ENCODE measurements at places on chromosomes 1 and 21.
A peak's percentile ranks its signal among the peaks of the same experiment; 100 is the strongest.

- DNase-seq: peak; percentile 47
Observed at GRCh38 chr1:48061162-48062136, 64.3 kb upstream of the TRABD2B start.

DNA sequence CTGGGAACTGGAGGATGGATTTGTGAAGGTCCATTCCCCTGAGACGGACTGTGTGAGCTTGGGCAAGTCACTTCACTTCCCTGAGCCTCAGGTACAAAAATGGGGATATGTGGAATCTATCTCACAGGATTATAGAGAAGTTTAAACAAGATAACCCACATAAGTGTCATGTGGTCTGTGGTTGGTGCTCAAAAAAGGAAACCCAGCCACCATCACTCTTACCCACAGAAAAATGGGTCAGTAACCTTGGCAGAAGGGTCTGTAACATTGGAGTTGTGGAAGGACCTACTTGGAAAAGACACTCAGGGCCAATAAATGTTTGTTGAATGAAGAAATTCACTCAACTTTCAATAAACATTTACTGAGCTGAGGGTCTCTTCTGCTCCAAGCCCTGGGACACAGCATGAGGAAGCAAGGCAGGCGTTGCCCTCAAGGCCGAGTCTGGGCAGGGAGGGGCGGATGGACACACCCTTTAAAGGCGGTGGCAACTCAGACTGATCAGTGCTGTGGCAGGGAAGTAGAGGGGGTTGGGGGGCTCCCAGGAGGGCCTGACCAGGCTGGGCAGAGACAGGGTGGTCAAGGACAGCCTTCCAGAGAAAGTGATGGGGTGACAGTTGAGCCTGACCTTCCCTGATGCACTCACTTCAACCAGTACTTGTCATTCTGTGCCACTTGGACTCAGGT, 66.7 kb upstream of the ACOT11 start:
- no peak for DNase-seq

GRCh38 chr1:71156590-71156989, 75.8 kb upstream of the ZRANB2 start:
- no peak for DNase-seq

DNA sequence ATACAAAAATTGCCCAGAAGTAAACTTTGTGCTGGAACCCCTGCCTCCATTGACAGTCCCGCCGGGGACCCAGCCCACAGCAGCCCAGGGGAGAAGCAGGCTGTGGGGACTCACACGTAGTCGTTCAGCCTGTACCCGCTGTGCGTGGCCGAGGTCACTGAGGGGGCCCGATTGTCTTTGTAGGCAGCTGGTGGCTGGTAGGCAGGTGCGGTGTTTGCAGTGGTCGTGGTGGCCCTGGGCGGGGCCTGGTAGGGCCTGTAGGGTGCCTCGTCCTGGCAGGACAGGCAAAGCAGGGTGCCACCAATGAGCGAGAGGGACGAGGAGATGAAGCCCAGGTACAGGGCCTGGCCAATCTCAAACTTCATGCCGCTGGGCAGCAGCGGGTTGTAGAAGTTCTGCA, 19.1 kb downstream of the CLDN14 start:
- DNase-seq: no peak

- no peak for DNase-seq
Observed at GRCh38 chr1:55593298-55593697, 378.1 kb upstream of the USP24 start.

- no peak for DNase-seq
Observed at GRCh38 chr1:88117597-88117996, 566.5 kb upstream of the PKN2 start.

GRCh38 chr1:57966340-57966739, 542.5 kb upstream of the DAB1 start:
- no peak for DNase-seq

GRCh38 chr1:240987928-240988327, 369.1 kb downstream of the RGS7 start:
- DNase-seq: no peak

- no peak for DNase-seq
Observed at GRCh38 chr1:155977690-155978324, 540 bp downstream of the ARHGEF2 start.

DNA sequence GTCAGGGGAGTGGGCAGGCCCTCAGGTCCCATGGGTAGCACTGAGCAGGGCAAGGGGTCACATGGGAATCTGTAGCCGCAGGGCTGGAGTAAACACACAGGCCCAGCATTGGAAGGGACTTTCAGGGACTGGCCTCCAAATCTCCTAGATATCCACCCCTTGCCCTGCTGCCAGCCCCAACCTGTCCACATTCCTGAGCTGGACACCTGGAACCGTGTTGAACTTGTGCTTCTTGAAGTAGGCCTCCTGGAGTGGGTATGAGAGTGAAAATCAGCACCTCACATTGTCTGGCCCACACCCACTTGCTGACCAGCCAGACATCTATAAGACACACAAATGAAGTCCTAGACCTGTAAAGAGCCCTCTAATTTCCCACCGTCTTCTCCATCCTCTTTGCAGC, 7.7 kb downstream of the POMGNT1 start:
- DNase-seq: no peak

DNA sequence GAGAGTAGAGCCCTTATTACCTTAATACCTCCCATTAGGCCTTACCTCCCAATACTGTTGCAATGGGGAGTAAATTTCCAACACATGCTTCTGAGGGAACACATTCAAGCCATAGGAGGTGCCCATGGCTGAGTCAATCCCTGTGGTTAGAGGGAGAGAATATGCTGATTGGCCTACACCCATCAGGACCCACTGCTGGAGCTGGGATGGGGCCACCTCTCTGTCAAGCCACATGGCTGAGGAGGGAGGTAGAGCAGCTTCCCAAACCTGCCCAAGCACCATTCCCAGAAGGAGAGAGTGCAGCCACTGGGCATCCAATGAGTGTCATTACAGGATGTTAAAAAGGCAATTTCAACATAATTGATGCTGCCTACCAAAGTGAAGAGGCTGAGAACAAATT, 228.1 kb downstream of the C1orf94 start:
- no peak for DNase-seq

DNA sequence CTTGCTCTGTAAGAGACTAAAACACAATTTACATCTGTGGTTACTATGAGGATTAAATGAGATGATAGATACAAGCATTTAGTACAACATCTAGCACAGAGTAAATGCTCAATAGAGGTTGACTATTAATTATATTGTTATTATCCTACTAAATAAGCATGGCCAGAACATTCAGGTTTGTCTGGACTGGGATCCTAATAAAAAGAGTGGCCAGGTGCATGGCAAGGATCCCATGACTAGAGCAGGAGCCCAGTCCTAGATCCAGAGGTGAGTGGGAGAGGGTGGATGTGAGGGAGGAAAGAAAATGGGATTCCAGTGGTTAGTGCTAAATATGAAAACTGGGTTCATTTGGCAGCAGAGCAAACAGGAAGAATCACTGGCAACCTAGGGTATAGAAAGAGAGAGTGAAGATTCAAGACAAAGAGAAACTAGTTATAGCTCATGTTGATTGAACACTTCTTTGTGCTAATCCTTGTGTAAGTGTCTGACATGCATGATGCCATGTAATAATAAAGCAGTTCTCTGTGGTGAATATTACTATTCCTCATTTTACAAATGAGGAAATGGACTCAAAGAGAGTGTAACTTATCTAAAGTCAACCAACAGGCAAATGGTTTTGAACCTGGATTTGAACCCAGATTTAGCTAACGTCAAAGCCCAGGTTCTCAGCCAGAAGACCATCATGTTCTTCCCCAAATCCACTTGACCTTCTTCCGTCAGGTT, 71.1 kb upstream of the FGGY start:
- DNase-seq: no peak

DNA sequence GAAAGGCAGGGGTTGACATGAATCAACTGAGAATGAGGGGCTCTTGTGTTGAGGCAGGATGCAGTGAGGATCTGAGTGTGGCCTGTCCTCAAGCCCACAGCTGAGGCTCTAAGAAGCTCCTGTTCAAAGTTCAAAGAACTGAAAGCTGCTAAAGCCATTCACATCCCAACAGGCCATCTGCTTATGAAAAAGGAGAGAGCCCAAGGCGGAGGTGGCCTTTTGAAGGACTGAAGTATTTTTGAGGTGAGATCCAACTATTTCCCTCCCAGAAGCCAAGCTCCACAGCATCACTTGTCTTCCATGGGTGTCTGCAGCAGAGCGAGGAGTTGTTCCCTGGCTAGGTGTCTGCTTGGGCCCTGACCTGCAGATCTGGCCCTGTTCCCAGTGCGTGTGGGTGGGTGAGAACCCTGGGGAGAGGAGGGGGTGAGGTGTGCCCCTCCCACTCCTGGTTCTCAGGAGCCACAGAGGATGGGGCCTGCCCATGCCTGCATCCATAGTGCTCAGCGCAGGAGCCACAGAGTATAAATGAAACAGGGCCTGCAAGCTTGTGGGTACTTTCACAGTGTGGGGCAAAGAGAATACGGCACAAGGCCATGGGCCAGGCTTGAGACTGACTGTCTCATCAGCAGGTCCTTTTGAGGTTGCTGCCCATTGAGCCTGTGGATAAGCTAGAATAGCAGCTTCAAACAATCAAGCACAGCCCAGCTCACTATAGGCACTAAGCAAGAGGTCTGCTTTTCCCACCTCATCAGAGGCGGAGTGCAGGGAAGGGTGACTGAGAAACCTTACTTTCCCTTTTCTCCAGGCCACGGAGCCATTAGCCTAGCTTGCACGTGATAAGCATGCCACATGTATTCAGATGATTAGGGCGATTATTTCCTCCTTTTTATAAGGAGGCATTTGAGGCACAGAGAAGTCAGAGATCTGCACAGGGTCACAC, 15.7 kb downstream of the REG4 start:
- DNase-seq: no peak

DNA sequence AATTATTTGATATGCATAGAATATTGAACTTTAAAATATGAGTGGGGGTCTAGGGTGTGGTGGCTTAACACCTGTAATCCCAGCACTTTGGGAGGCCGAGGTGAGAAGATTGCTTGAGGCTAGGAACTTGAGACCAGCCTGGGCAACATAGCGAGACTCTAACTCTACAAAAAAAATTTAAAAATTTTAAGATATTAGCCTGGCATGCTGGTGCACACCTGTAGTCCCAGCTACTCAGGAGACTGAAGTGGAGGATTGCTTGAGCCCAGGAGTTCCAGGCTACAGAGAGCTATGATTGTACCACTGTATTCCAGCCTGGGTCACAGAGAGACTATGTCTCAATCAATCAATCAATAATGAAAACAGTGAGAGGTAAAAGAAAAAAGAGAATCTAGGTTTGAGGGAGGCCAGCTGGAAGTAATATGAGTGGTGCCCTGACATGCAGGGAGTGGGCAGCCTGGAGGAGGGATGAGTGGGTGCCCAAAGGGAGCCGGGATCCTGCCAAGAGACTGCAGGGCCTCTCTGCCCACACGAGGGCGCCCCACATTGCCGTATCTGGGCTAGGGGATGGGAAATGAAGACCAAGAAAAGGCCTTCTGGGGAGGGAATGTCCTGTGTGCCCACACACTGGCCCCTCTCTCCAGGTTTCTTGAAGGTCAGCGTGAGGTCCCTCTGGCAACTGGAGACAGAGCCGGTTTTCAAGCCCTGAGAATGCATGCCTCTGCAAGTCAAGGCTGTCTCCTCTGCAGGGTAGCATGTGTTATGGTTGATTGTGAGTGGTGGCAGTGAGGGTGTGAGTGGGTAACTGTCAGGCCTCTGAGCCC, 93.9 kb upstream of the PPM1J start:
- DNase-seq: peak; percentile 71

- no peak for DNase-seq
Observed at GRCh38 chr21:15326032-15326867, 261.4 kb upstream of the NRIP1 start.

GRCh38 chr21:34736116-34736874, 67.5 kb downstream of the CLIC6 start:
- DNase-seq: no peak

DNA sequence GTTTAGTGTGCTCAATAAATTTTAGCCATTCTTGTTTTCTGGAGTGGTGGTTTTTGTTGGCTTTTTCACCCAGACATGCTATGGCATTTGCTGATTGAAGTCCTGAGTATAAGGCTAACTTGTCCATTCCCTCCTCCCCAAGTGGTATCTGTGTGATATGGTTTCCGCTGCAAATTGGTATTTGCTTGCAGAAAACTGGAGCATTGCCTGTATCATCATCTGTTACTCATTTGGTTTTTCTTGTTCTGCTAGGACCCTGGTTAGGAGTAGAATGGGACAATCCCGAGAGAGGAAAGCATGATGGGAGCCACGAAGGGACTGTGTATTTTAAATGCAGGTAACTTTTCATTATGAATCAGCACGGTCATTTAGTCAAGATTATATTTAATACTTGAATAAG, 34.0 kb downstream of the TBCE start:
- DNase-seq: no peak

DNA sequence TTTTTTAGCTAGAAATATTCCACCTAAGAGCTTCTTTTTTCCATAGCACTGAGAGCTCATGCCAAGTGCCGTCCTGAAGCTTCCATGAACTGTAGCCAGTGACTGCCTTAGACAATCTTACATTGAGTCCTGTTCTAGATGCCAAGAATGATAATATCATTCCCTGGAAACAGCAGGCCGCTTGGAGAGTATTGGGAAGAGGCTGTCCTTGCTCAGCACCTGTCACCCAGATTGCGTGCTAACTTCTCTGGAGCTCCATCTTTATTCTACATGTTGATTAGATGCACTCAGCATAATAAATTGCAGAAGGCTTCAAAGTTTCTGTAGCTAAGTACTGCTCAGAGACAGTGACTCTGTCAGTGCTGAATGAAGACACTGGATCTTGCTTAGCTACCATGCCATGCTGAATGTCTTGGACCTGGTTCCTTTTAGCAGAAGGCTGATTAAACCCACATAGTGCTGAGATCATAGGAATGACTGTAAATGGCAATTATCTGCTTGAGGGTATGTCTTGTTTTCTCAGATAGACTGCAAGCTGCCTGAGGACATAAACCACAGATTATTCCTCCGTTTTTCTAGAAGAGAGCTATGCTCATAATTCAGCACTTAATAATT, 83.1 kb upstream of the IRF2BP2 start:
- DNase-seq: no peak

DNA sequence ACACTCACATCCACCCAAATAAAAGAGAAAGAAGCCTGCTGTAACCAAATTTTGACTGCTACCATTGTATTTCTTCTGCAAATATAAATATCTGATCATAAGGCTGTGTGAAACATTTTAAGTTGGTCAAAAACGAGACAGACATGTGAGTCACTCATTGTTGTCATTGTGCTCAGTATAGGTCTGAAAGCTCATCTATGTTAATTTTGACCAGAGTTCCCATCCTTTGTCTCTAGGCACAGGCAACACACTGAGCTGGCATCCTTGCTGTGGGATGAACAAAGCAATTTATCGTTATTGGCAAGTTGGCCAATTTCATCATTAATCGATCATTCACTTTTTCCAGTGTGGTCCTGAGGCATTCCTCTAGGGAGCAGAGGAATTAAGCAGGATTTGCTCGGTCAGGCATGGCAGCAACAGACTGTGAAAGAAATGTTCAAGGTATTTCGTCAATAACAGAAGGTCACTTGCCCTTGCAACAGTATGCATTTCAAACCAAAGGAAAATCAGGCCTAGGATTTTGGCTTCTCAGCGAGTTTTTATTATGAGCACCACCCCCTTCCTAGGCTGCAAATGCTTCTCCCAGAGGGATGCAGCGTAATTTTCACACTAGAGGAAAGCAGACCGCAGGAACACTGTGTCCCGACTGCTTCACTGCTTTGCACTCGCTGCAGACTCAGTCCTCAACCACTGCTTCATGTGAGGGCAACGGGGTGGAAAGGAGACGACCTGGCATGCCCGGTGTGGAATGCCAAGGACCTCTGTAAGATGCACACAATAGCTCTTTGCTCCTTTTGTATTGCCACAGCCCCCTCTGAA, 87.9 kb upstream of the SMYD2 start:
- no peak for DNase-seq
